Stimulated activated naive CD4-positive, alpha-beta T cell (primary cell): ENCODE measurements at places on chromosomes 3 and 15.

GRCh38 chr15:62099094-62099601 lies 32.4 kb downstream of the C2CD4A start:
- no peak for DNase-seq

- no peak for DNase-seq
These were observed 331.7 kb downstream of the RBMS3 start for GRCh38 chr3:29612536-29612935.

GRCh38 chr3:16086690-16087089 lies 87.8 kb upstream of the GALNT15 start:
- DNase-seq, result no peak

DNA sequence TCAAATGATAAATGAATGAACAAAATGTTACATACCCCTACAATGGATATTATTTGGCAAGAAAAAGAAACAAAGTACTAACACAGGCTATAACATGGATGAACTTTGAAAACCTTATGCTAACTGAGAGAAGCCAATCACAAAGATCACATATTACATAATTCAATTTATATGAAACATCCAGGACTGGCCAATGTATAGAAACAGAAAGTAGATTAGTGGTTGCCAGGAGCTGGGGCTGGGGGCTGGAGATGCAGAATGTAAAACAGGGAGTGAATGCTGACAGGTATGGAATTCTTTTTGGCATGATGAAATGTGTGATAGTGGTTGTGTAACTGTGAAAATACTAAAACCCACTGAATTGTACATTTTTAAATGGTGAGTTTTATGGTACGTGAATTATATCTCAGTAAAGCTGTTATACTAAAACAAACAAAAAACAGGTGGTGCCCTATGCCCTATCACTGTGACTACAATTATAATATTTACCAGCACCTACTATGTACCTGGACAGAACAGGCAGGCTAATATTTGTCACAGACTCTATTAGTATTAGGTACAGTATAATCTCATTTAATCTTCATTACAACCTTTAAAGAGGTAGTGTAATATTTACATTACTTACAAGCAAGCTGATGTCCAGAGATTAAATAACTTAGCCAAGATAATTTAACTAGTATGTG lies 90.0 kb downstream of the ETFA start:
- DNase-seq, result no peak

DNA sequence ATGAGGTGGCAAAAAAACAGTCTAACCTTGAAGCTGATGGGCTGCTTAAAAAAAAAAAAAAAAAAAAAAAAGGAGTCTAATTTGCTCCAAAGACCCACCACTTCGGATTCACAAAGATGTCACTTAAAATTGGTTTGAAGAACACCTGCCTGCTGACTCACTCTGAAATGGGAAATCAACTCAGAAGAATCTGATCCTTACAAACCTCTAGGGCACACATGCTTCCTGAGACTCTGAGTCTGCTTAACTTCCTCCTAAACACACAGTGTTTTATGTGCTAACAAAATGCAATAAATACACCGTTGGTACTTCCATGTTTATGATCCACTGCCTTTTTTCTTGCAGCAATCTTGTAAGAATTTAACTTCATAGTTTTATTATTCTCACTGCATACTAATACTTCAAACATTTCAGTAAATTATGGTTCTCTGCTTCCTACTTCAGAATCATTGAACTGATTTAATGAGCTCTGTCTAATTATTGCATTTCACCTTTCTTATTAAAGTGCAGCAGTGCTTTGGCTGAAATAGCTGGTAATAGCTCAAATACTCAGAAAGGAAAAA lies 73.0 kb upstream of the FRMD4B start:
- DNase-seq, result no peak

- DNase-seq, result no peak
These were observed 49.2 kb downstream of the RYK start for GRCh38 chr3:134201201-134202130.

DNA sequence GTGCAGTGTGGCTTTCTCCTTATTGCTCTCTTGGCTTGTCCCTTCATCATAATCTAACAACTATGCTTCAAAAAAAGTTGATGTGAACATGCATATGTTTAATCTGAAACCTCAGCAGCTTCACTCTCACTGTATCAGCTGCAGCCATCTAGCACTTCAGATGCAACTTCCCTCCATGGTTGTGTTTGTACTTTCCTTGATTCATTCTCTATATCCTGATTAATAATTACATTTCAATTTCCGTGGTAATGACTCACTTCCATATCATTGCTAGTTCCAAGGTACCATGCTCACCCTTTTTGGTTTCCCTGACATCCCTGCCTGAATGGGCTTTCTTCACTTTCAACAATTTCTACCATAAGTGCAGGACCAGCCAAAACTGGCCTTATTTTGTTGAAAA lies 51.2 kb downstream of the MDFIC2 start:
- DNase-seq, result no peak

- DNase-seq, result no peak
These were observed 119.1 kb downstream of the RASA2 start for GRCh38 chr3:141605883-141606282.

DNA sequence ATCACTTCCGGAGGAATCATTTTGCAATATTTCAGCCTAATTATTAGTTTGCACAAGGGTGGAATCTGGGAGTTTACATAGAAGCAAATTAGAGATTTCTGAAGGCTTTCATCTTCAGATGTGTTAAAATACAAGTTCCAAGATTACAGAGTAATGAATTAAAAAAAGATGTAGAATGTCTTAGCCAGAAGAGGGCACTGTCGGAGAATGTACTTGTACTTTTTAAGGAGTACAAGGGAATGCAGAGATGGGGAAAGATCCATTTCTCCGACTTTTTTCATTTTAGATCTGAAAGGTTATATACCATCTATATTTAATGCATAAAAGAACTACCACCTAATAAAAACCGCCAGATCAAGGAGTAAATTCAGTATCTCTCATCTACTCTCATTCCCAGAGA lies 43.1 kb upstream of the WDR5B start:
- no peak for DNase-seq

DNA sequence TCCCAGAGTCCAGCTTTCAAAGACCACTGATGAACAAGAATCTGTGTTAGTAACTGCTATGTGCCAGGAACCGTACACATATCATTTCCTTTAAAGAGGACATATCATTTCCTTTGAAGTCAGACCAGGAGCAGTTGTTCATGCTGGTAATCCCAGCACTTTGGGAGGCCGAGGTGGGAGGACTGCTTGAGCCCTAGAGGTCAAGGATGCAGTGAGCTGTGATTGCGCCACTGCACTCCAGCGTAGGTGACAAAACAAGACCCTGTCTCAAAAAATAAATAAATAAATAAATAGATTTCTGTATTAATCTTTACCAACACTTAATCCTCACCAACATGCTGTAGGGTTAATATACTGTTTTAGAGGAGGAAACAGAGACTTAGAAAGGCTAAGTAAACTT lies 23.9 kb upstream of the CDV3 start:
- DNase-seq, result no peak

GRCh38 chr3:193780810-193781478 lies 187.9 kb downstream of the OPA1 start:
- DNase-seq, result peak; percentile 1

DNA sequence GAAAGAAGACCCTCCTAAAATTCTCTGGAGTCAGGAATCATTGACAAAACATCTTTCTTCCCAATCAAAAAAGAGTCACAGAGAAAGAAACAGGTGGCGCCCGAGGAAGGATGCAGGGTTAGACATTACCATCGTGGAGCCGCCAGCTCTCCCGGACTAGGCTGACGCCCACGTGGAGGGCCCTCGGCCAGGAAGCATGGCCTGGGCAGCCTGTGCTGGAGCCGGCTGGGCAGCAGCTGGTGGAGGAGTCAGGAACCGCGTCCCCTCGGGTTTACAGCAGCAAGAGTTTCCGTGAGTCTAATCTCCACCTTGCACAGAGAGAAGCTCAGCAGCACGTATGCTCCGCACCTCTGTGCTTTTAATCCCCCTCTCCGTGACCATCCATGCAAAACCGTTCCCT lies 533.7 kb upstream of the ATP11B start:
- no peak for DNase-seq

- DNase-seq, result no peak
These were observed 34.4 kb upstream of the TLE3 start for GRCh38 chr15:70132139-70132538.

DNA sequence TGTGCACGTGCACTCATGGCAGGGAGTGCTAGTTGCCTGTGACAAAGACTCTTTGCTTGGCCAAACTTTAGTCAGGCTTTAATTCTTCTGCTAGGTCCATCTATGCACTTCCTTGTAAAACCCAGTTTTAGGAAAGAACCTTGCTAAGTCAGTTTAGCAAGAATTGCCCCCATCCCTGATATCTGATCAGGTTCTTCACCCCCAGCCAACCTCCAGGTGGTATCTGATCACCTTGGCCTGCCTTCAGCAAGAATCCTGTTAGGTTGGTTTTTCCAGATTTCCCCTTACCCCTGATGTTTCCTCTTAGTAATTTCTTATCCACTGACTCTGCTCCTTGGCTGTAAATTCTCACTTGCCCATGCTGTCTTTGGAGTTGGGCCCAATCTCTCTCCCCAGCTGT lies 8.4 kb downstream of the HSPBAP1 start:
- no peak for DNase-seq

- no peak for DNase-seq
These were observed 7.8 kb upstream of the ZNF710 start for GRCh38 chr15:89993349-89993748.

DNA sequence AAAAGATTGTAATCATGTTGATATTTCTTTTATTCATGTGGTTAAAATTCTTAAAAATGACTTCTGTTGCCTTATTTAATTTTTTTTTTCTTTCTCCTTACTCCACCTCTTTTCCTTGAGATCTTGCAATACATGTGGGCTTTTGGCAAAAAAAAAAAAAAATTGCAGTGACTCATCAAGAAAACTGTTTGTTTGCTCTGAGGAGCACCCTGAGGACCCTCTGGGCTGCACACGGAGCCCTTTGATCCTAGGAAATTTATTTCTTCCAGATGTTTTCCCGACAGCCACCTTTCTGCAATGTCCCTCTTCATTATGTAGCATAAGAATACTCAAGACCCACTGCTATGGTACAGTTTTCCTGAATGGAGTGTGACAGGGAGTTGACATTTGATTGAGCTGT lies 371.7 kb downstream of the ZBTB20 start:
- no peak for DNase-seq

GRCh38 chr3:69339760-69340159 lies 46.1 kb downstream of the FRMD4B start:
- DNase-seq, result no peak

- DNase-seq, result no peak
These were observed 457.1 kb downstream of the MFSD1 start for GRCh38 chr3:159258934-159259333.

DNA sequence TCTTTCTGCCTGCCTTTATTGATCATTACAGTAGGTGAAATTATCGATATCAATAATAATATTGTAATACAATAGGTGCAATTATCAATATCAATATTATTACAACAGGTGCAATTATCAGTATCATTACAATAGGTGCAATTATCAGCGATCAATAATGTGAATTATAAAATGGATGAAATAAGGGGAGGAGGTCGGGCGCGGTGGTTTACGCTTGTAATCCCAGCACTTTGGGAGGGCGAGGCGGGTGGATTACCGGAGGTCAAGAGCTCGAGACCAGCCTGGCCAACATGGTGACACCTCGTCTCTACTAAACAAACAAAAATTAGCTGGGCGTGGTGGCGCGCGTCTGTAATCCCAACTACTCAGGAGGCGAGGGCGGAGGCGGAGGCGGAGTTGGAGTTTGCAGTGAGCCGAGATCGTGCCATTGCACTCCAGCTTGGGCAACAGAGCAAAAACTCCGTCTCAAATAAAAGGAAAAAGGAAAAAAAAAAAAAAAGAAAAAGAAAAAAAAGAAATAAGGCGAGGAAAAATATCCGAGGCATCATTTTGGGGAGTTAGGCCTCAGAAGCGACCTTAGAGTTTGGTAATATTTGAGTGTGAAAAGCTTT lies 611 bp upstream of the BNIP2 start:
- peak; percentile 51 for DNase-seq

DNA sequence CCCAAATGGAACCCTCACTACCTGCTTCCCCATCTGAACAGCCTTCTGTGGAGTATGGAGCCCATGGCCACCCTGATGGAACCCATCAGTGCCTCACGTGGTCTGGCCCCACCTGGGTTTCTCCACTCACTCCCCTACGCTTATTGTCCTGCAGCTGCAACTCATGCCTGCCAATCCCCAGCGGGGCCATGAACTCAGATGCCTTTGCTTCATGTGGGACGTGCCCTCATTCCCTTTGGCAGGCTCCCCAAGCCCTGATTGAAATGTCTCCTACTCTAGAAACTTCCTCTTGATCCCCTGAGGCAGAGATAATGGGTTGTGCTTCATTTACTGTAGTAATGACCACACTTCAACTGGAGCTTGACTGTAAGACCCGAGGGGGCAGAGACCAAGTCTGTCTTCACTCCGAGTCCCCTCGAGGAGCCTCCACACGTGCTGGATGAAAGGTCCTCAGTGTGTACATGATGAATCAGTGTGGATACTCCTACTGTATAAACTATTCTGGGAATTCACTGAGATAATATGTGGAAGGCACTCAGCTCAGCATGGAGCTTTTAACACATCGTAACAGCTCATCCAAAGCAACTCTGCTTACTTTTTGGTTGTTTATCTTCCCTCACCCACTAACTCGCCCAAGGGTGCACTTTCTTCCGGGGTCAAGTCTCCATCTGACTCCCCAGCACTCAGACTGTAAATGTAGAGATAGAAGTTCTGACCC lies 232.8 kb upstream of the BHLHE40 start:
- no peak for DNase-seq
